ENCODE measurements at places on chromosomes 3 and 15. TPM values are rescaled to one million over a fixed set of nuclear protein-coding genes. Genes with fewer than 3 reads are reported as not detected.
A peak's percentile ranks its signal among the peaks of the same experiment; 100 is the strongest.

GPR62 gene
- total RNA-seq, result not detected

NLGN1 gene
- total RNA-seq, result 27.6 TPM

GRCh38 chr3:38616658-38617057 is 32.8 kb downstream of the SCN5A start:
- H3K27me3 ChIP-seq, result peaks cover 3% of the 10 kb centered on the region
- peaks cover 5% of the 10 kb centered on the region for H3K4me1 ChIP-seq
- no peak for DNase-seq
- no peak overlapping the region for H3K4me3 ChIP-seq
- H3K36me3 ChIP-seq, result peaks cover 4% of the 10 kb centered on the region

DNA sequence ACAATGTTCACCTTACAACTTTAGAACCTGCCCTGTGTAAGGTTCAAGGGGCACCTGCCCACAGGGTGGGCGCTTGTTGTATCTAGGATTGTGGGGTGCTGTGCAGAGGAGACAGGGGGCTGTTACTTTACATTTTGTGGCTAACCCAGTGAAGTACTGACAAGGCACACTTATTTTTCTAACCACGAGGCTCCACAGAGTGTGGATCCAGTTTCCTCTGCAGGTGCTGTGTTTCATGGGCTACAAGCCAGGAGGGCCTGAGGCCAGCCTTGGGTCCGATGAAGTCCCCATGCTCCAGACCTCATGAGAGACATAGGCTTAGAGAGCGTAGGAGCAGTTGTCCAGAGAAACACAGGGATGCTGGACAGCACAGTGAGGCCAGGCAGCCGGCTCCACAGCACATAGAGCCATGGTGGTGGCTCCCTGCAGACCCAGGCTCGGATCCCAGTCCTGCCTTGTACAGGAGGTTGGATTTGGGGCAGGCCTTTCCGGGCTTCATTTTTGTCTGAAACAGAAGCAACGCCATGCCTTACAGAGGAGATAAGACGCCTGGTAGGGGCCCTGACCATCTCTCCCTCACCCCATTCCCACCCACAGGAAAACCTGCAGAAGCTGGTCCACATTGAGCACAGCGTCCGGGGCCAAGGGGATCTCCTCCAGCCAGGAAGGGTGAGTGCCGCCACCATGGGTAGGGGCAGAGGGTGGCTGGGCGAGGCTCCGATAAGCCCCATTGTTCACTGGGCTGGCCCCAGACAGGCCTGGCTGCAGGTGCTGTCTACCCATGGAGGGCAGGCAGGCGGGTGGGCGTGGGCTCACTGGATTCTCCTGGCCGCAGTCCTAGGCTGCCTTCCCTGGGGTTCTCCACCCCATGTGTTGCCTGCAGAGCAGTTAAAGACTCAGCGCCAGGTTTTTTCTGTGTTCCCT is 40.1 kb upstream of the NR2C2 start:
- DNase-seq, result no peak
- no peak overlapping the region for H3K4me3 ChIP-seq
- H3K4me1 ChIP-seq, result no peaks in the 10 kb centered on the region
- no peak overlapping the region for H3K27ac ChIP-seq
- H3K27me3 ChIP-seq, result peaks cover 16% of the 10 kb centered on the region
- peaks cover 65% of the 10 kb centered on the region for H3K36me3 ChIP-seq

DNA sequence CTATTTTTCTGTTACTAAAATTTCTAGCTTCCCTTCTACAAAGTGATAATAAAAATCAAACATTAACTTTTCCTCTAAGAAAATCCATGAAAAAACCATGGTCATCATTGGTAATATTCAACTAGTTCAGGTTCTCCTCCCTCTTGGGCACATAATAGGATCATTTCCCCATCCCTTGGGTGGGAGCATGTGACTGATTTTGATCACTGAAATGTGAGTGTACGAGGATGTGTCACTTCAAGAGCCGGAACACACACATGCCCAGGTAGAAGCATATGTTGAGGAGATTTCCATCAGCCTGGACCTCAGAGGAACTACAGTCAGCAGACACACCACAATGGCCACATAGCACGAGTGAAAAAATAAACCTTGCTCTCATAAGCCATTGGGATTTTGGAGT is 36.1 kb downstream of the AP3S2 start:
- DNase-seq, result no peak
- no peak overlapping the region for H3K4me3 ChIP-seq
- no peak overlapping the region for H3K27ac ChIP-seq
- no peaks in the 10 kb centered on the region for H3K27me3 ChIP-seq
- no peaks in the 10 kb centered on the region for H3K4me1 ChIP-seq

DNA sequence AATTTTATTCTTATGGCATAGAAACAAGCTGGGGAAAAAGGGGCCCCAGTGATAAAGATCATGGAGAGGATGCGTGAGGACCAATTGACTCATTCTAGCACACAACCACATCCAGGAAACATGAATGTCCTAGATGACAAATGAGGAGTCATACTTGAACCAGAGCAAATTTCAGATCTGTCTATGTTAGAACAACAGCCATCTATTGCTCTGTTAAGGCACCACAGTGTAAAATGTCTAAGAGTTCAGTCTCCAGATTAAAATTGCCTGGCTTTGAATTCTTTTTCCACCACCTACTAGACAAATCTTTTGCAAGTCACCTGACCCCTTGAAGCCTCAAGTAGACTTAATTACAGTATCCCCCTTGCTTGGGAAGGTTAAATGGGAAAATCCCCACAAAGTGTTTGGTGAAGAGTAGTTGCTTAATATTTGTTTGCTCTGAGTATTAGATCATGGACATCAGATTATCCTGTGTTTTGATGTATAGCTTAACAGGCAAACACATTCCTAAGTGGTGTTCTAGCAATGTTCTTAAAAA is 258.7 kb upstream of the TGFBR2 start:
- no peaks in the 10 kb centered on the region for H3K36me3 ChIP-seq
- no peaks in the 10 kb centered on the region for H3K27me3 ChIP-seq
- no peak overlapping the region for H3K4me3 ChIP-seq
- peak overlapping the region; percentile 85 for H3K27ac ChIP-seq

DNA sequence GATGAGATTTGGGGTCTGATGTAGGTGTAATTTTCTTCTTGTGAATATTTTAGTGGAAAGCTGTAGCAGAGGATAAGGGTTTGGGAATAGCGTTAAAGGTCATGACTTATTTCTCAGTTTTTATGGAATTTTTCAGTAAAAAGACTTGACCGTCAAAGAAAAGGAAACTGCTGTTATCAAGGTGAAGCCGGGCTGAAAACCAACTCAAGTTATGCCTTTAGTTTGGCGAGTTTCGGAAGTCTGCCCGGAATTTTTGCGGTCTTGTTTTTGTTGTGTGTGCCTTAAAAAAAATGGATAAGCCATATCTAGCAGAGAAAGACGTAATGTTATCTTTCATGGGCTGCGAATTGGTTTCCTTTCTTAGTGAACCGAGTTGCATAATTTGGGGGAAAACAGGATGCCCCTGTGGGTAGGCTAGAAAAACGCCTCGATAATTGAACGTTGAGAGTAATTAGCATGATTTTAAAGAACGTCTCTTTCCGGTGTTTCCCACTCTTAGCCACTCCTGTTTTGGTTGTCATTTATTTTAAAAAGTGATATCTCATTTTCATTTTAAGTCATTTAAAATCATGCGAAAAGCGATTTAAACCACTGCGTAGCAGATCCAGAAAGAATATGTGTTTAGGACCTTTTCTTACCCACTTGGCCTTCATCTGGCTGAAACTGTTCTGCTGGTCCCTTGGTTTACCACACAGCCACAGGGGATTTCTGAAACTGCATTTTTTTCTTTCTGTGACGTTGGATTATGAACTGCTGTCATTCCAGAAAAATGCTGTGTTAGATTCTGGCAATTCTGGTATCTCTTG is 1.1 kb downstream of the NFKBIZ start:
- H3K27ac ChIP-seq, result peak overlapping the region; percentile 98
- H3K27me3 ChIP-seq, result peaks cover 16% of the 10 kb centered on the region
- peaks cover 23% of the 10 kb centered on the region for H3K4me1 ChIP-seq
- H3K36me3 ChIP-seq, result peaks cover 23% of the 10 kb centered on the region

- no peak overlapping the region for H3K27ac ChIP-seq
- peaks cover 2% of the 10 kb centered on the region for H3K27me3 ChIP-seq
- no peak for DNase-seq
- H3K4me3 ChIP-seq, result peak overlapping the region; percentile 12
Observed at GRCh38 chr3:107432646-107433045, 55.4 kb downstream of the CCDC54 start.

DNA sequence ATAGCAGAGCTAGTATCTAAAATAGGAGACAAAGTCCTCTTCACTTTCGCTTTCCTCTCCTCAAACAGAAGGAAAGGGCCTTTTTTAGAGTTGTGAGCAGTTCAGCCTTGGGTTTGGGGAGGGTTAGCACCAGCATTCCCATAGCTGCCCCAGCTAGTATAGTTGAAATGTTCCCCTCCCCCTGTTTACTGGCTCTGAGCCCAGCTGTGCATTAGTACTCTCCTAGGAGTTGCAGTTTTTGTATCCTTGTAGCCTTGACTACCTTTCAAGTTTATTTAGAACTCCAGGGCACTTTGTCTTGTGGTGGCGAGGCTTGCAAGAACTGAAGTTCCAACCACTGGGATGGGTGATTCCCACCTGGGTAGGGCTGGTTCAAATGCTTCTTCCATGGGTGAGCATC is 245.1 kb upstream of the NAALADL2 start:
- no peak overlapping the region for H3K4me3 ChIP-seq
- H3K27me3 ChIP-seq, result no peaks in the 10 kb centered on the region
- no peaks in the 10 kb centered on the region for H3K4me1 ChIP-seq
